ENCODE measurements at places on chromosomes 12 and 14.
A peak's percentile ranks its signal among the peaks of the same experiment; 100 is the strongest.

GRCh38 chr14:85960756-85961155, 430.8 kb downstream of the FLRT2 start:
- no peak for DNase-seq

GRCh38 chr12:82866227-82866775, 179.6 kb downstream of the TMTC2 start:
- DNase-seq = no peak

GRCh38 chr14:23375527-23376251, 1.2 kb upstream of the CMTM5 start:
- DNase-seq = no peak

DNA sequence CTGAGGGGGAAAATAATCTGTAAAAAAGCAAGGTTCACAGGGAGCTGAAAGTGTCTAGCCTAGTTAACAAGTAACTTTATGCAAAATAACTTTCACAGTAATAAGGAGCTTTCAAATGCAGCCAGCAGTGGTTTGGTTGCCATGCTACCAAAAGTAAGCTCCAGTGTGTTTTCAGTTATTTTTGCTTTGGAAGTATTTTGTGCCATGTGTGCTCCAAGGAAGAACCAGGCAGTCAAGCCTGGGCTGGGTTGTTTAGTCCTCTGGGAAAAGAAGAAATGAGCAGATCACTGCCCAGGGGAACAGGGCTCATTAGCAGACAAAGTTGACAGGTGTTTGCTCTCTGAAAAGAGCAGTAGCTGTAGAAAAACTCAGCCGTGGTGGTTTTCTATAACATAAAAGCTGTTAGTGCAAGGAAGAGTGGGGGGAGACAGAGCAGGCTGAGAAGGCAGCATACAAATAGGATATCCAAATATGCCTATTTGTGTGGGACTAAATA, 92.8 kb upstream of the TMTC2 start:
- no peak for DNase-seq

DNA sequence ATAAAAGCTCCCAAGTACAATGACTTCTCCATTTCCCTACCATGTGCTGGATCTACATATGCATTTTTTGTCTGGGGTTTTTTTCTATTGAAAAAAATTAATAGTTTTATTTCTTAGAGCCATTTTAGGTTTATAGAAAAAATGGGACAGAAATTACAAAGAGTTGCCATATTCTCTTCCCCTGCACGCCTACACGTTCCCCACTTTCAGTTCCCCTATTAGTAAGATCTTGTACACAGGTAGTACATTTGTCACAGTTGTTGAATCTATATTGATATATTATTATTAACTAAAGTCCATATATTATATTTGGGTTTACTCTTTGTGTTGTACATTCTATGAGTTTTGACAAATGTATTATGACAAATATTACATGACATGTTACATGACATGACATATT, 35.7 kb downstream of the SIX6 start:
- no peak for DNase-seq

GRCh38 chr14:68477110-68477455, 315.8 kb downstream of the ZFP36L1 start:
- no peak for DNase-seq

- no peak for DNase-seq
Measured at GRCh38 chr12:124082687-124083086, 109.7 kb downstream of the ZNF664 start.

GRCh38 chr14:24233538-24233866, 773 bp downstream of the GMPR2 start:
- no peak for DNase-seq

- no peak for DNase-seq
Measured at GRCh38 chr14:51561141-51561540, 90.6 kb upstream of the FRMD6 start.

- no peak for DNase-seq
Measured at GRCh38 chr12:69732088-69732487, 6.6 kb upstream of the RAB3IP start.

- no peak for DNase-seq
Measured at GRCh38 chr12:93913845-93914244, 234.5 kb upstream of the PLXNC1 start.

DNA sequence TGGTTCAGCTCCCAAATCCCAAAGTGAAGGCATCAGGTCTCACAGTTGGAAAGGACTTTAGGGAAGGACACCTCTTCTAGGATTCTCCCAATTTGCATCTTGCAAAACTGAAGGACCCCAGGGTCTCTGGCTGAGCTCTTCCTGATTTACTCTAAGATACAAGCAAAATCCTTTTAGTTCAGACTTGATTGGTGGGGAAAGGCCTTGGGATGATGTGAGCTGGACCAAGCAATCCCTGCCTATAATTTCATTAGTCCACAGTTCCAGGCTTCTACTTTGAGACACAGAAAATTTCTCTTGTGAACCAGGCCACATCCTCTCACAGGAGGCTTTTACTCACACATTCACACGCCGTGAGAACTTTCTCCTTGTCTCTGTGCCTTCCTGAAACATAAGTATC, 23.6 kb upstream of the VWF start:
- DNase-seq = no peak

GRCh38 chr12:18483698-18484325, 222.5 kb downstream of the PIK3C2G start:
- no peak for DNase-seq

DNA sequence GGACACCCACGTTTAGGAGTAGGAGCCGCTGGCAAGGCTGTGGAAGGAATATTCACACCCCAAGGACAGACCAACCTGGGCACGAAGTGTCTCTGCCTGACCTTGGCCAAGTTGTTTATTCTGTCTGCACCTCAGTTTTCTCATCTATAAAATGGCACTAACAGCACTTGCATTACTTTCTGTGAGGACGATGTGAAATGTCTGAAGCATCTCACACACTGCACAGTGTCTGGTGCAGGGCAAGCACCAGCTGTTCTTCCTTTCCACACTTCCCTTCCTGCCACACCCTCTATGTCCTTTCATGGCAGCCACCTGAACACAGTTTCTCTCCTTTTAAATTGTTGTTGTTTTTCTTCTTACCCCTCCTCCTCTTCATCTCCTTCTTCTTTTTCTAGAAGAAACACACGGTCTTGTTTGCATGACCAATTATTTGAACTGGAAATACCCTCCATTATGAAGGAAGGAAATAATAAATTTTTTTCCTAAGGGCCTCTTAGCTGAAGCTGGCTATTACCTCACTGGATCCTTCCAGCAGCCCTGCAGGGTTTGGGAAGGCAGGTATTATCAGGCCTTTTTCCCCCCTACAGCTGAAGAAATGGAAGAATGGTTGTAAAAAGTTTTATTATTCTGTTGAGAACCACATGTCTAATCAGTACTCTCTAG, 42.9 kb upstream of the ATP23 start:
- no peak for DNase-seq

- DNase-seq = peak; percentile 63
Measured at GRCh38 chr12:15220915-15221885, at the start of gene RERG. RERG (minus strand) TSS chr12:15221417; CDS start chr12:15217489, 3,928 bp downstream.

DNA sequence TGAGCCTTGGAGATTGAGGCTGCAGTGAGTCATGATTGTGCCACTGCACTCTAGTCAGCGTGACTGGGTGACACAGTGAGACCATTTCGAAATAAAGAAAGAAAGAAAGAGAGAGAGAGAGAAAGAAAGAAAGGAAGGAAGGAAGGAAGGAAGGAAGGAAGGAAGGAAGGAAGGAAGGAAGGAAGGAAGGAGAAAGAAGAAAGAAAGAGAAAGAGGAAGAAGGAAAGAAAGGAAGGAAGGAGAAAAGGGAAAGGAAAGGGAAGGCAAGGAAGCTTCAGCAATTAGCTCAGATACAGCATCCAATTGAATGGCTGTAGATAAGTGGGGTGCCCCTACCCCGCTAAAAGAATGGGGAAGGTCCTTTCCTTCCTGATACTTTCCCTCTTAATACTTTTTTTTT, 9.5 kb upstream of the NAA30 start:
- DNase-seq = no peak

- no peak for DNase-seq
Measured at GRCh38 chr14:72722201-72722785, 171.6 kb downstream of the DPF3 start.

DNA sequence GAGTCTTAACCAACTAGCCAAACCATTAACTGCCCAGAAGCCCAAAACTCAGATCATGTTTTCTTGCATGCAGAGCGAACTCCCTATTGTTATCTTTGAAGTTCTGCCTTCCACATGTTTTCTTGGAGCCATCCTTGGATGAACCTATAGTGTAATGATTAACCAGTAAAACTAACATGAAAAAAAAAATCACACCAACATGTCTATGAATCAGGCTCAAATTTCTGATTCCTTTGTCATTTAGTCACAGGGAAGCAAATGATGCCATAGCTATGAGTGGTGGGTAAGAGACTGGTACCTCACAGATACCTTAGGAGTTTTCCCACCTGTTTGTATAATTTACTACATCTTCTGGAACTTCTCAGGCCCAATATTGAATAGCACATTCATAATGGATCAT, 70.7 kb downstream of the PTPRO start:
- no peak for DNase-seq

- DNase-seq = no peak
Measured at GRCh38 chr14:33692762-33693161, 258.1 kb downstream of the EGLN3 start.

DNA sequence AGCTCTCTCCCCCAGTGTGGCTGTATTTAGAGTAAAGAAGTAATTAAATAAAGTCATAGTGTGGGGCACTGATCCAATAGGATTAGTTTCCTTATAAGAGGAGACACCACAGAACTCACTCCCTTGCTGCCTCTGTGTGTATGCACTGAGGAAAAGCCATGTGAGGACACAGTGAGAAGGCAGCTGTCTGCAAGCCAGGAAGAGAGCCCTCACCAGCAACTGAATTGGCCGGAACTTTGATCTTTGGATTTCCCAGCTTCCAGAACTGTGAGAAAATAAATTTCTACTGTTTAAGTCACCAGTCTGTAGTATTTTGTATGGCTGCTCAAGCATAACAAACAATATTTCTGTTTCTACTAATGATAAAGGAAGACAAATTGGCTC, 368.7 kb upstream of the PRICKLE1 start:
- no peak for DNase-seq

DNA sequence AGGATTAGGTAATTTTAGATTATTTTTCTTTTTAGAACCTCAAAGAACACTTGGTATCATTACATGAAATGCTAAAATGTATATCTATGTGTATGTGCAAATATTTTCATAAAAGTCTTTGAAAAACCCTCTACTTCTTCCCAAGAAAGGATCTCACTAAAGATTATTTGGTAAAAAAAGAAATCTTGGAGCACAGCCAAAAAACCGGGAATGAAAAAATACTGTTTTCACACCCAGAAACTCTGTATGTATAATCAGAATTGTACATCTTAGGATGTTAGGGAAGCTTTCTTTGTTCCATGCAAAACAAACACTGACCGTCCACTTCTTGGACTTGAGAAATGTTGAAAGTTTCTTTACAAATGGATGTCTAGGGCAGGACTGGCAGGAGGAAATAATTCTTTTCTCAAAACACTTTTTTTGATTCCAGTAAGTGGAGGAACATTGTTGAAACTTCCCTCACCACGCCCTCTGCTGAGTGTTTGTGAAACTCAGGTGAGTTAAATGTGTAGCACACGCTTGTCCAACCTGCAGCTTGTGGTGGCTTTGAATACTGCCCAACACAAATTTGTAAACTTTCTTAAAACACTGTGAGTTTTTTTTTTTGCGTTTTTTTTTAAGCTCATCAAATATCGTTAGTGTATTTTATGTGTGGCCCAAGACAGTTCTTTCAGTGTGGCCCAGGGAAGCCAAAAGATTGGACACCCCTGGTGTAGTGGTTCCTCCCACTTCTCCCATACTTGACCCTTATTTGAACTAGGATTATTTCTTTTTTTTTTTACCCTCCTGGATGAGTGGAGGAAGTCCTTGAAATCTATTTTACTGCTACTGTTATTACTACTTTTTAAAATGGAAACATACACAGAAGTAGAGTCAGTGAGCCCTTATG, 26.6 kb downstream of the FBXO34 start:
- DNase-seq = peak; percentile 25

DNA sequence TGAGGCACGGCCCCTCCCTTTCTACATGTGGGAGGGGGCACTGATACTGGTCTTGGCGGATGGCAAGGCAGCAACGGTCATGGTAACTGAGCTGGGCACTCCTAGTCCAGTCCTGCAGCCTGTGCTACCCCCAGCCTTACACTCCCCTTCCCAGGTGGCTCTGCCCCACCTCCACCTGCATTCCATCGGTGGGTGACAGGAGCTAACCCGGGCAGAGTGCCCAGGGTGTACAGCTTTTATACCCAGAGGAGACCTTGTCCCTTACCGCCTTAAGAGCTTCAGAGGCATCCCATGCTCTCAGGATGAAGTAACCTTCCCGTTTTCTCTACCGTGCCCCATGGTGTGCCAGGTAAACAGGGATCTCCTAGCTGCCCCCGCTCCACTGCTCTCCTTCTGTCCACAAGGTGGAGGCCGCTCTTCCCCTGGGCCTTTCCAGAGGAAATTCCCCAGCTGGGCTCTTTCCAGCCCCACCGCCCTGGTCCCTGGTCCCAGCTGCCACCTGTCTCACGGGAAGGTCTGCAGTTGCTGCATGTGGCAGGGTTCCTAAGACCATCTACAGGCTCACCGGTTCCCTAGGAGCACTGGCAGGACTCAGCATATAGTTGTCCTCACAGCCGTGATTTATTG, 20.5 kb downstream of the BRI3BP start:
- DNase-seq = no peak

DNA sequence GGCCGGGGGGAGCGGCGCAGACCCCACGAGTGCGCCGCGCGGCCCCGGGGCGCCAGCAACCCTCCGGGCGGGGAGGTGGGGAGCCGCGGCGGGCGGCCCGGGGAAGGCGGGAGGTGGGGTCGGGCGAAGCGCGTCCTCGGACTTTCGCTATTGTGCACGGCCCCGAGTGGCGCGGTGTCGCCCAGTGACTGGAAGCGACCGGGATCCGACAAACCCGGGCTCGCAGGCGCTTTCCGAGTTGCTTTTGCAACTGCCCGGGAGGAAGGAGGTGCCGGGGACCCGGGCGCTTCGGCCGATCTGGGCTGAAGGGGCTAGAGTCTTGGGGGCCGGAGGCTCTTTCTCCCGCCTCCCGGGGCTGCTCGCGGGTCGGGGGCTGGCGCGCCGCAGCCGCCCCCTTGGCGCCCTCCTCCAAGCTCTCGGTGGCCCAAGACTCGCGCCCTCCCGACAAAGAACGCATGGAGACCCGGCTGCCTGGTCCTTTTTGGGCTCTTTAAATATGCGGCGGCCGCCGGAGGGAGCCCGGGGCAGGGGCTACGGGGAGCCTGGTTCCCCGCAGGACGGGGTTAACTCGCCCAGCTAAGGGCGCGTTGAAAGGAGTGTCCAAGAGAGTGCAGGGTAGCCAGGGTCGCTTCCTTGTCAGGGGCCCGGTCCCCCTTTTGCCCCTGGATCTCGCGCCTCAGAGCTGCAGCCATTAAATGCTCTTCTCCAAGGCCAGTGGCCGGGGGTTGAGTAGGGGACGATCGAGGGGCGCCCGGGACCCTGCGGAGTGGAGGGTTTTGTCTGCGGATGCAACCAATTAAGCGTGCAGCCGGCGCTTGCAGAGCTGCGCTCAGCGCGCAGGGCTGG, 1.4 kb downstream of the HMGA2 start:
- no peak for DNase-seq

GRCh38 chr12:127235761-127236160, 1031.2 kb upstream of the TMEM132C start:
- DNase-seq = no peak

GRCh38 chr14:21419528-21419927, 35.7 kb upstream of the SUPT16H start:
- DNase-seq = no peak

Measured in stimulated activated CD4-positive, alpha-beta T cell treated with anti-CD3 and anti-CD28 coated beads, Interleukin-1b, Interleukin-23, amount 100 ng/mL, for 48 hours (primary cell).